ENCODE measurements at places on chromosomes 5 and 9. TPM values are rescaled to one million over a fixed set of nuclear protein-coding genes. Genes with fewer than 3 reads are reported as not detected.

Gene SCGB3A2
- 1,419 TPM for total RNA-seq

Gene PCDHB12
- 6.3 TPM for total RNA-seq

GRCh38 chr9:12785260-12785770 lies 10.5 kb downstream of the LURAP1L start:
- peaks cover 3% of the 10 kb centered on the region for H3K4me1 ChIP-seq
- peak overlapping the region; percentile 86 for H3K27ac ChIP-seq

DNA sequence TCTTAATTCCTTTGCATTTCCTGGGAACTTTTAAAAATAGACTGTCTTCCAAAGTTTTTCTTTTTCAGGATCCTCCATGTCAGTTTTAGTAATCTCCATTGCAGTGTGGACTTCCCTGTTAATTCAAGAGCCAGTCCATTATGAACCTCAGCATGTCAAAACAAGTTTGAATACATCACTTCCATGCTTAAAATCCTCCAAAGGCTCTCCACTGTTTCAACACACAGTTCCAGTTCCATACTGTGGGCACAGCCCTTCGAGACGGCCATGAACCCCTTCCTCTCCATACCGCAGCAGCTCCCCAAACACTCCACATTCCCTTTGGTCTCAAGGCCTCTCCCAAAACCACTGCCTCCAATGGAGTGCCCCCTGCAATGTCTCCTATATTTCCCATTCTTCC lies 19.5 kb downstream of the LIFR start:
- no peak overlapping the region for H3K27ac ChIP-seq
- no peaks in the 10 kb centered on the region for H3K27me3 ChIP-seq
- H3K4me1 ChIP-seq, result peaks cover 56% of the 10 kb centered on the region
- H3K4me3 ChIP-seq, result no peak overlapping the region
- H3K36me3 ChIP-seq, result no peaks in the 10 kb centered on the region
- DNase-seq, result no peak

DNA sequence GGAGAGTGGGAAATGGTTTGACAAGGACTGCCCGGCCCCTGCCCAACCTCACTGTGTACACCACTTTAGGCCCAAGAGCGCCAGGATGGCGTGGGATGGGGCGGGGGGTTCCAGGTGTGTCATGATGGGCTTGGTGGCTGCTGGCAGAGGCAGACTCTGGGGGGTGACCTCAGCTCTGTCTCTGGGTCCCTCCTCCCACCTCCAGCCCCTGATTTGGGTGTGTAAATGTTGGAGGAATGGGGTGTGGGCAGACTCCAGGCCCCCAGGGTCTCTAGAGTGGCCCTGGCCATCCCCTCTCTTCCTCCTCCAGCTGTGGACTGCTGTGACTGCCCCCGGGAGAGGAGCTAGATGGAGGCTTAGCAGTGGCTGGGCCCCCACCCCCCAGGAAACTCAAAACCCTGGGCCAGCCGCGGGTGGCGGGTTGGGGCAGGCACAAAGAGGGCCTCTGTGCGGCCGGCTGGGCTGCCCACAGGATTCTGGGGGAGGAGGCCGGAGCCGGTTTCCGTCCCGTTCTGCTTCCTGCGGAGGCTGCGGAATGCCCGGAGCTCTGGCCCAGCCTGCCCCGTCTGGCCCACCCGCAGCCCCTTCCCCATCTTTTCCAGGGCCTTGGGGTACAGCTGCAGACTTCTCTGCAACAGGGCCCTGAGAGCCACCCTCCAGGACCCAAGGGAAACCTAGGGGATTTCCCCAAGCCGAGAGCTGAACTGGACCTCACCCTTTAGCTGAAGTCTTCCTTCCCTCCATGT lies 23.1 kb downstream of the CXXC5 start:
- no peak overlapping the region for H3K4me3 ChIP-seq
- no peak for DNase-seq
- H3K4me1 ChIP-seq, result peaks cover 59% of the 10 kb centered on the region
- H3K27ac ChIP-seq, result peak overlapping the region; percentile 89

DNA sequence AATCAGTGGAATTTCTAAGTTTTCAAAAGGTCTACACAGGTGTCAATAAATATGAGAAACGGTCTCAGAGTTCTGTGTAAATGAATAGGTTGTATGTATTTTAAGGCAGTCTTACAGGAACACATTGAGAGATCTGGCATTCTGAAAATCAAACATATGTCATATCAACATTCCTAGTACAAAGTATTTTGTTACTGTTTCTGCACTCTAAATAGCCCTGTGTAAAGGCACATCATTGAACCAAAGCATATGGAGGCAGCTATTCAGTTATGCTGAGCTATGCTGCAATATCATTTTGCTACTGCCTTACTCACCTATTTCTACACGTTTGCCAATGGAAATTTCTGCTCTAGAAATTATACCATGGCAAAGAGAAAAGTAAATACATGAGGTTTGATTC lies 379.1 kb downstream of the KIAA0825 start:
- no peaks in the 10 kb centered on the region for H3K27me3 ChIP-seq
- H3K27ac ChIP-seq, result no peak overlapping the region
- H3K36me3 ChIP-seq, result no peaks in the 10 kb centered on the region
- H3K4me1 ChIP-seq, result peaks cover 6% of the 10 kb centered on the region
- no peak for DNase-seq
- H3K4me3 ChIP-seq, result no peak overlapping the region

GRCh38 chr9:12862611-12863410 lies 88.0 kb downstream of the LURAP1L start:
- H3K4me1 ChIP-seq, result no peaks in the 10 kb centered on the region
- no peak overlapping the region for H3K27ac ChIP-seq
- no peaks in the 10 kb centered on the region for H3K27me3 ChIP-seq
- H3K4me3 ChIP-seq, result no peak overlapping the region
- no peak for DNase-seq
- no peaks in the 10 kb centered on the region for H3K36me3 ChIP-seq

DNA sequence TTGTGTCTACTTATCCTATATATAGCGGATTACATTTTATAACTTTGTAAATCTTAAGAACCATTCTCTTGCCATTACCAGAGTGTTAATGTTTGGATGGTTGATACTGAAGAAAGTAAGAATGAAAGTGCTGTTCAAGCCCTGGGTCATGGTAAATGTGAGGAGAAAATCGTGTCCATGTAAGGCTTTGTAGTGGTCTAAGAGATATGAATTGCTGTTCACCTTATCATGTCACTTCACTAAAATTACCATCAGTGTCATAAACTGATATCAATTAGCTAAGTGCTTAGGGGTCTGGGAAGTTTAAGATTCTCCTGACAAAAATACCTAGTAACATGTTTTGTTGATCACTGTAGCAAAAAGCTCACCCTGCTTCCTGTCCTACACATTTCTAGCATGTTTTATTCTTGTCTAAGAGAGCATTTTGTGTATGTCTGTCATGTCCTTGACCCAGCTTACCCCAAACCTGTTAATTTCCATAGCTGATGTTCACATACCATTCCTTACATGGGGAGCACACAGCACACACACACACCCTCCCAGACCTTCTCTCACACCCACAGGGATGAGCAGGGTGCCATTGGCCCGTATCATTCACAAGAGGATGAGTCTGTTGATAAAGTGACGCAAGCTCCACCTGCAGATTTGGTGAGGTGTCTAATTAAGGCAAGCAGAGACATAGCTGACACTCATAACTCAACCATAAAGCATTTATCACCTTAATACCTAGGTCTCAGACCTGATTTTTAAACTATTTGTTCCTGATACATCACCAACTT lies 125.1 kb upstream of the PAM start:
- H3K4me3 ChIP-seq, result no peak overlapping the region
- DNase-seq, result no peak
- H3K27me3 ChIP-seq, result no peaks in the 10 kb centered on the region
- no peaks in the 10 kb centered on the region for H3K4me1 ChIP-seq
- no peaks in the 10 kb centered on the region for H3K36me3 ChIP-seq

- H3K27me3 ChIP-seq, result no peaks in the 10 kb centered on the region
- H3K4me3 ChIP-seq, result no peak overlapping the region
- peak; percentile 32 for DNase-seq
Measured at GRCh38 chr9:127349483-127350113, 47.4 kb upstream of the SLC2A8 start.

- no peaks in the 10 kb centered on the region for H3K4me1 ChIP-seq
- H3K27ac ChIP-seq, result no peak overlapping the region
- H3K36me3 ChIP-seq, result no peaks in the 10 kb centered on the region
- no peaks in the 10 kb centered on the region for H3K27me3 ChIP-seq
- no peak overlapping the region for H3K4me3 ChIP-seq
Measured at GRCh38 chr5:59757442-59757841, 136.1 kb downstream of the PDE4D start.

DNA sequence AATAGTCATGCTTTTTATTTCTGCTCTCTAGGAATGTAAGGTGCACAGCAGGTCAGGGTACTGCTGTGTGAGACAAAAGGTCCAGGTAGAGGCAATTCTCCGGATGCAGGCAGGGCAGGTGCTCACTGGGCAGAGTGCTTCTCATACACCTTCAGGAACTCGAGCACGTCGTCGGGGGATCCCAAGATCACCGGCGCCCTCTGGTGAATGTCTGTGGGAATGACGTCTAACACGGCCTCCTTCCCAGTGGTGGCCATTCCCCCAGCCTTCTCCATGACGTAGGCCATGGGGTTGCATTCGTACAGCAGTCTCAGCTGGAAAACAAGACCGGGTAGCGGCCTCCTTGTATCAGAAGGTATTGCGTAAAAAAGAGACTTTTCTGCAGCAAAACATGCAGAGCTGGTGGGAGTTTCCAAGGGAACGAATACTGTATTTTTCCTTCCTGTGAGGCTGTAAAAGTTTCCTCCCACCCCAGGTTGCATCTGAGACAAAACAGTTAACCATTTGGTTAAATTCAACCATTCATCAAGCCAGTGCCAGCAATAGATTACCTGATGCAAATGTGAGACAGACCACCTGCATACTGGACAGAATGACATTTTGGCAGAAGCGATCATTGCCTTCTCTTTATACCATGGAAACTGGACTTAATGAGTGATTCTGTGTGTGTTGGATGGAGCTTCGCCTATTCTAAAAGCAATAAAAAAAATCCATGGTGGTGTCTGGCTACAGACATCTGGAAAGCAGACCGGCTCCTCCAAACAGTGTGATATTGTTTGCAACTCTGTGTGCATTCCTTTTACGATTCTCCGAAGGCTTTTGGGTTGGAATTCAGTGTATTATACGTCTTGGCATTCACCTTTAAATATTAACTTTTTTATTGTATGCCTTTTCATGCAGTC lies 9.9 kb upstream of the FBP2 start:
- no peaks in the 10 kb centered on the region for H3K36me3 ChIP-seq
- no peak overlapping the region for H3K4me3 ChIP-seq
- H3K27me3 ChIP-seq, result no peaks in the 10 kb centered on the region
- H3K4me1 ChIP-seq, result peaks cover 4% of the 10 kb centered on the region
- H3K27ac ChIP-seq, result no peak overlapping the region
- DNase-seq, result peak; percentile 76

GRCh38 chr9:29625292-29625731 lies 2052.0 kb upstream of the C9orf72 start:
- no peaks in the 10 kb centered on the region for H3K4me1 ChIP-seq
- H3K27ac ChIP-seq, result no peak overlapping the region
- no peak for DNase-seq
- H3K4me3 ChIP-seq, result no peak overlapping the region
- H3K27me3 ChIP-seq, result no peaks in the 10 kb centered on the region

GRCh38 chr5:174273325-174273724 lies 227.8 kb downstream of the NSG2 start:
- no peak overlapping the region for H3K4me3 ChIP-seq
- no peaks in the 10 kb centered on the region for H3K36me3 ChIP-seq
- no peak overlapping the region for H3K27ac ChIP-seq
- no peaks in the 10 kb centered on the region for H3K4me1 ChIP-seq

- H3K4me3 ChIP-seq, result no peak overlapping the region
- H3K27ac ChIP-seq, result no peak overlapping the region
- no peaks in the 10 kb centered on the region for H3K4me1 ChIP-seq
- H3K36me3 ChIP-seq, result no peaks in the 10 kb centered on the region
- H3K27me3 ChIP-seq, result no peaks in the 10 kb centered on the region
Measured at GRCh38 chr5:88401228-88401627, 132.6 kb upstream of the TMEM161B start.

DNA sequence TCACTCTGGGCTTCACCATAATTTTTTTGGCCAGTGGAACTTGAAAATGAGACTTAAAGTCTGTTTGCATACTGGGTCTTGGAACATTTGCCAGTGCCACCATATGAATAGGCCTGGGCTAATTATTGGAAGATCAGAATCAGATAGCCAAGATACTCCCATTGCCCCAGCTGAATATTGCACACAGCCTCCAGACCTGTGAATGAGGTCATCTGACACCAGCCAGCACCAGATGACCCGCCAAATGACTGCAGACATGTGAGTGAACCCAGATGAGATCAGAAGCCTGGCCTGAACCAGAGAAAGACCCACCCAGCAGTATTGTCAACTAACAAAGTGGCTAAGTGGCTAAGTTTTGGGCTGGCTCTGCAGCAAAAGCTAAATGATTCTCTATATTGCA lies 220.5 kb upstream of the MPDZ start:
- no peaks in the 10 kb centered on the region for H3K36me3 ChIP-seq
- H3K27ac ChIP-seq, result no peak overlapping the region
- no peaks in the 10 kb centered on the region for H3K27me3 ChIP-seq
- H3K4me3 ChIP-seq, result no peak overlapping the region
- no peak for DNase-seq
- no peaks in the 10 kb centered on the region for H3K4me1 ChIP-seq

DNA sequence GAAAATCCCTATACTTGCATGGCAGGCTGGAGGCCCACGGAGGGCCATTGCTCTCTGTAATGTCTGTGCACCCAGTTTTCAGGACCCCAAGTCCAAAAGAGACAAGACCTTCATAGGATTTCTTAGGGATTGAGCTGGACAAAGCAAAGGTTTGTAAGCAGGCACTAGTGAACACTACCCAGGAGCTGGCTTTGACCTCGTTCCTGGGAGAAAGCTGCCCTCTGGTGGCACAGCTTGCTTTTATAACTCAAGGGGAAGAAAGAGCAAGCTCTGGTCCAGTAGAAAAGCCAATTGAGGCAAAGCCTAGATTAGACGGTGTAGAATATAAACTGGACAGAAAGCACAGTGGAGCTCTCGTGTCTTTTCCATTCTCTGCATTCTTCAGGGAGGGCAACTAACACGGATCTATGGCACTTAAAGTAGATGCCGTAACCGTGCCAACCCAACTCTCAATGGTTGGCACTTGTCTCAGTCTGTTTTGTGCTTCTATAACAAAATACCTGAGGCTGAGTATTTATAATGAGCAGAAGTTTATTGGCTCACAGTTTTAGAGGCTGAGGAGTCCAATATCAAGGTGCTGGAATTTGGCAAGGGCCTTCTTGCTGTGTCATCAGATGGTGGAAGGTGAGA lies 7.9 kb downstream of the GABRP start:
- H3K4me3 ChIP-seq, result no peak overlapping the region
- no peak overlapping the region for H3K27ac ChIP-seq
- H3K4me1 ChIP-seq, result no peaks in the 10 kb centered on the region
- no peaks in the 10 kb centered on the region for H3K27me3 ChIP-seq
- DNase-seq, result peak; percentile 66

All from upper lobe of left lung (tissue), 6 donors.